T-cell (primary cell): ENCODE measurements at places on chromosomes 6 and 20. TPM values are rescaled to one million over a fixed set of nuclear protein-coding genes. Genes with fewer than 3 reads are reported as not detected.

GRCh38 chr6:145882121-145882531 is 67.5 kb upstream of the FBXO30 start:
- no peaks in the 10 kb centered on the region for H3K36me3 ChIP-seq
- no peak overlapping the region for H3K4me3 ChIP-seq
- no peak for DNase-seq
- no peaks in the 10 kb centered on the region for H3K4me1 ChIP-seq
- H3K27me3 ChIP-seq: no peaks in the 10 kb centered on the region

DNA sequence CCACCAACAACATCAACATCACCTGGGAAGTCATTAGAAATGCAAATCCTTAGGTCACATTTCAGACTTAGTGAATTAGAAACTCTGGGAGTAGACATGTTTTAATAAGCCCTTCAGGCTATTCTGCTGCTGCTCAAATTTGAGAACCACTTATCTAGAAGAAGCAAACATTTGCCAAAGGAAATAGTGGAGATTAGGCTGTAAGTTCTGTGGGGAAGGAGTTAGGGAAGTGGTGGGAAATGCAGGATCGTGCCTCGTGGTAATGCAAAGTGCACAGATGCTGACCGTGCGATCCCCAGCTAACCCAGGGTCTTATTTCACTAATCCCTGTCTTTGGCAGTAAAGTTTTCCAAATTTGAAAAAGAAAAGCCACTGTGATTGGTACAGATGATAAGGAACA is 328.5 kb downstream of the EPM2A start:
- H3K4me1 ChIP-seq: no peaks in the 10 kb centered on the region
- no peak overlapping the region for H3K4me3 ChIP-seq
- H3K27me3 ChIP-seq: no peaks in the 10 kb centered on the region
- no peak for DNase-seq
- no peak overlapping the region for H3K27ac ChIP-seq
- H3K36me3 ChIP-seq: no peaks in the 10 kb centered on the region

The ADGB gene
- not detected for total RNA-seq

DNA sequence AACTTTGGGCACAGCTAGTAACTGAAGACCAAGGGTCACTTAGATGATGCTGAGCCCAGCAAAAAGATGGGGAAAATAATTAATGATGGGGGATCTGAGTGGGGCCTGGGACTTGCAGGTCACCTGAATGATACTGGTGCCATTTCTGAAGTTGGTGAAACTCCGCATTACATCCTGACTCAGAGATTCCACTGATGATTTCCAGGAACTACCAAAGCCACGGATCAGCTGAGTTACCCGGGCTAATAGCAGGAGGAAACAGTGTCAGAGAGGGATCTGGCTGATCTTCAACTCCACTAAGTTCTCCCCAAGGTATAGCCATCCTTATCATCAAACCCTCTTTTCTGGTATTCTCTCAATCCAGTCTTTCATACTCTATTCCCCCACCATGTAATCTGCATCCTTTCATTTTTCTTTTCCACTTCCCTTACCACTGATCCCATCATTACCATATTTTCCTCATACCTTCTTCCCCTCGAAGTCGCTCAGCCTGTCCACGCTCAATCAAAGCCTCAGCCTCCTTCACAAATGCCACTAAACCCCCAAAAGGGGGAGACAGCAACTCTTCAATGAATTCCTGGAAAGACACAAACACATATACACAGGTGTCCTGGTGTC is 20.2 kb downstream of the VPS52 start:
- H3K4me1 ChIP-seq: peaks cover 31% of the 10 kb centered on the region
- H3K4me3 ChIP-seq: no peak overlapping the region
- H3K36me3 ChIP-seq: peaks cover 19% of the 10 kb centered on the region
- no peak overlapping the region for H3K27ac ChIP-seq

DNA sequence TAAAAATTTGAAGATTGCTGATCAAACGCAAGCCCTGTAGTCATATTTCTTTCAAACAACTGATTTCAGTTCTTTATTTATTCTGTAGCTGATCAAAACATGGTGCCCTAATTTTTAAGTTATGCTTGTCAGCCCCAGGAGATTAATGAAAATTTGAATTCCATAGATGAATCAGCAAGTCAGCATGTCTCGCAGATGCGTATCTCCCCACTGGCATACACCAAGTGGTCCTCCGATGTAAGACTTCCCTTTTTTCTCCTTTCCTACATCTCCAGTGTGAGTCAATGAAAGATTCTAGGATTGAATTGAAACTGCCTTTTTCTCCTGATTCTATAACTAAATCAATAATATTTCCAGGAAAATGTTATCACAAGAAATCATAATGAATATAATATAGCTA is 539.6 kb upstream of the NOX3 start:
- no peak overlapping the region for H3K4me3 ChIP-seq
- no peaks in the 10 kb centered on the region for H3K4me1 ChIP-seq
- no peak overlapping the region for H3K27ac ChIP-seq
- no peak for DNase-seq

DNA sequence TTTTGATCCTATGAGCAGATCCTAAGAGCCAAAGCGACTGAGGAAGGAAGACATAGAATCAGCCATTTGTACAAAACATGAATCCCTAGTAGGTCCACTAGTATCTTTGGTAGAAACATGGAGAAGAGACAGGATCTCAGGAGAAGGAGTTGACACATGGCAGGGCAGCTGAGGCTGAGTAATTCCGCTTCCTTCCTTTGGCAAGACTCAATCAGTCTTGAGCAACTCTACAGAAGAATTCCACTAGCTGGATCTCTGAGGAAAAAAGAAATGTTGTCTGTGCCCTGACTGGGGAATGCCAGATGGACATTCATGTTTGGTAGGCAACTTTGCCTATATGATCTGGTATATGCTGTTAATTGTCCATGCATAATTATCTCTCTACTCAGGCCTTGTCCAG is 35.3 kb downstream of the ESR1 start:
- no peak for DNase-seq
- H3K4me3 ChIP-seq: no peak overlapping the region
- no peaks in the 10 kb centered on the region for H3K4me1 ChIP-seq
- H3K27me3 ChIP-seq: no peaks in the 10 kb centered on the region

DNA sequence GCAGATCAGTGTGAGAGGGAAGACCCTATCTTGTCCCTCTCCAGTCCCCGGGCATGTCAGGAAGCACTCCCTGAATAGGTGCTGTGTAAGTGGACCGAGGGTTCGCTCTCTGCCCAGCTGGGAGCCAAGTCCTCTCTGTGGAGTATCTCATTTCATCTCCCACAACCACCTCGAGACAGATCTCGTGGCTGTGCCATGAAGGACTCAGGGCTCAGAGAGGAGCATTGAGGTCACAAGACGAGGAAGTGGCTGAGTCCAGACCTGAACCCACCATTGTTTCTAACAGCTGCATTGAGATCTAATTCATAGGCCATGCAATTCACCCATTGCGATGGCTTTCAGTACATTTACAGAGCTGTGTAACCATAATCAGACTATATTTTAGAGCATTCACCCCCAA is 34.7 kb upstream of the STX16 start:
- no peaks in the 10 kb centered on the region for H3K27me3 ChIP-seq
- H3K36me3 ChIP-seq: no peaks in the 10 kb centered on the region
- no peaks in the 10 kb centered on the region for H3K4me1 ChIP-seq
- H3K27ac ChIP-seq: no peak overlapping the region
- DNase-seq: no peak
- no peak overlapping the region for H3K4me3 ChIP-seq

DNA sequence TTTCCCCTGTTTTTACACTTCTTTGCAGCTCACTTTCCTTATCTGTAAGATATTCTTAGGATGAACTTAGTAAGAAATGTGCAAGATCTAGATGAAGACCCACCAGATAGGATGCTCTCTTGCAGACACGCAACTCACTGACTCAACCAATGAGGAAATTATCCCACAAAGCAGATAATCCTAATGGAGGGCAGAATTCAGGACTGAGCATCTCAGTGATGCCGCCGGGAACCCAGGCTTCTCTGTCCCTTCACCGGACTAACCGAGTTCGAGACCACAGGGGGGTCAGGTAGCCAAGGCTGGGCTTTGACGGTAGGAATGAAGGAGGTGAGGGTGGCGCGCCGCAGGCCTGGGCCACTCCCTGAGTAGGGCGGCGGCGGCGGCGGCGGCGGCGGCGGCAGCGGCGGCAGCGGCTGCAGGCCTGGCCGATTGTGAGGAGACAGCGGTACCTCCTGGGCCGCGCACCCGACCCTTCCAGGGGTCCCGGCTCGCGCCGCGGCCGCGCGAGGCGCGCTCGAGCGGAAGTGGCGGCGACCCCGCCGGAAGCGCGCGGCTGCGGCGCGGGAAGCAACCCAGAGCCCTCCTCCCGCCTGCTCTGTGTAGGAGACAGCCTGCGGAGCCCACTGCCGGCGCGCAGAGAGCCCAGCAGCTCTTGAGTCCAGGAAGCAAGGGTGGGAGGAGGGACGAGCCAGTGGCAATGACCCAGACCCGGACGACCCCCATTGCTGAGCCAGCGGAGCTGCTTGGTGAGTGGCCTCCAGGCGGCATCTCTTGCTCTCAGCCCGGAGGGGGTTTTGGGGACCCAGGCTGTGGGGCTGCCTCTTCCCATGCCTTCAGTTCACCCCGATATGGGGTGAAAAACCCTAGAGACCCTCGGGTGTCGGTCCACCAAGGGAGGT is at the start of gene KHDC1:
Gene KHDC1 (minus strand): TSS at position 526 of the 899 bp plus-strand sequence. CDS start 20,679 bp downstream, outside the sequence.
- H3K4me3 ChIP-seq: peak within 1 kb of the TSS; percentile 83
- no peaks in the 10 kb centered on the region for H3K36me3 ChIP-seq
- DNase-seq: peak; percentile 52
- H3K4me1 ChIP-seq: peaks cover 14% of the 10 kb centered on the region

DNA sequence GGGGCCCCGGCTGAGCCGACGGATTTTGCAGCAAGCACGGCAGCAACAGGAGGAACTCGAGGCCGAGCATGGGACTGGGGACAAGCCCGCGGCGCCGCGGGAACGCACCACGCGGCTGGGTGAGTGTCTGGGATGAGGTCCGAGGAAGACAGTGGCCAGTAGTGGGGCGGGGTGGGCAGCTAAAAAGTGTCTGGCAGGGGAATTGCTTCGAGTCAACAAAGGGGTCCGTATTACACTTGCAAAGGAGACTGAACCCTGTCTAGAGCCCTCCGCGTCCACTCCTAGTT is 356 bp downstream of the BYSL start:
- DNase-seq: no peak
- peak overlapping the region; percentile 91 for H3K27ac ChIP-seq
- H3K36me3 ChIP-seq: no peaks in the 10 kb centered on the region
- no peaks in the 10 kb centered on the region for H3K27me3 ChIP-seq
- peak overlapping the region; percentile 99 for H3K4me3 ChIP-seq
- peaks cover 51% of the 10 kb centered on the region for H3K4me1 ChIP-seq

The CLPSL1 gene
- not detected for total RNA-seq

DNA sequence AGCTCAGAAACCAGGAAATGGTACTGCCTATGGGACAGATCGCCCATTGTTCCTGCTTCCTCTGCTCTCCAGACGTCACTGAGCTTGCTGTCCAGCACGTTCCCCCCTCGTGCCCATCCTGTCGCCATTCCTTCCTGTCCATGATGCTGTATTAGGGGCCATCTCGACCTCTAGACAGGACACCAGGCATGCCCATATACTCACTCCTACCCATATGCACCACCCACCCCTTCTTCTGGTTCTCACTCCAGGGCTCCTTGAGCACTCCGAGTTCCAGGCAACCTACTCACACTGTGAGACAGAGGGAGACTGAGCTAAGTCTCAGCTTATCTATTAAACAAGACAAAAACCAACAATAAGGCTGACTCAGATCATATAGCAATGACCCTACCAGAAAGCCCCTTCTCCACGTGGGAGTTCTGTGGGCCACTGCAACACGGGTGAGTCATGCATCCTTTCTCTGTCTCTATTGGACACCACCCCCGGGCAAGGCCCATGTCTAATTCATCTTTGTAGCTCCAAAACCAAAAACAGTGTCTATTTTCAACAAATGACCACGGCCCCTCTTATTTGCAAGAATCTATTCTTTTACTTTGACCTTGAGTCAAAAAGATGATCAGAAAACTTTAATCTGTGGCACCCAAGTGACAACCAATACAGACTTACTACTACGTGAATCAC is 65.7 kb downstream of the PSMG4 start:
- H3K27me3 ChIP-seq: no peaks in the 10 kb centered on the region
- no peaks in the 10 kb centered on the region for H3K4me1 ChIP-seq
- H3K4me3 ChIP-seq: no peak overlapping the region
- no peak overlapping the region for H3K27ac ChIP-seq

The BPI gene
- total RNA-seq: not detected

DNA sequence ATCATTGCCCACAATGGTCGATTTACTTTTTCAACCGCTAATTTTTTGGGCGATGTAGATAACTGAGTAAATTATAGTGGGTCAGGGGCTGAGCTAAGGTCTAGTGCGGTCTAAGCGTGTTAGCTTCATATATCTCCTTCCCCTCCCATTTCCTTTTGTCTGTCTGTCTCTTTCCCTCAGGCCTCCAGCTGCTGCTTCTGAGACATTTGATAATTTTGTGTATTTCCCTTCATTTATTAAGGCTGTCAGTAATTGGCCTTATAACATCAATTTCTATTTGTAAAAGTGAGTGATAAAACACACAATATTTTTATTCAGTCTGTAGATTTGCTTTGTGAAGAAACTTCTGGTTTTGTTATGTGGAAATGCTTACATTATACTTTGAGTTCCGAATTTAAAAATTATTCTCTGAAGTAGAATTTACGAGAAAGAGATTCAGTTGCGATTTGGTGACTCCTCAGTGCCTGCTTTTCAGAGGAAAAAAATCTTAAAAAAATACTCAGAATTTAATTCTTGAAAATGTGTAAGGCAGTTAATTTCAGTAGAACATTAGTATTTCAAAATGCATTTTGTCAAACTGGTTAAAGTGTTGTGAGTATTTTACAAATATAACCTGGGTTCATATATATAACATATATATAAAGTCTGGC is 1.4 kb downstream of the TMEM170B start:
- H3K4me3 ChIP-seq: peak overlapping the region; percentile 74
- H3K27ac ChIP-seq: no peak overlapping the region
- H3K4me1 ChIP-seq: peaks cover 13% of the 10 kb centered on the region
- H3K27me3 ChIP-seq: no peaks in the 10 kb centered on the region

The MEI4 gene
- not detected for total RNA-seq

DNA sequence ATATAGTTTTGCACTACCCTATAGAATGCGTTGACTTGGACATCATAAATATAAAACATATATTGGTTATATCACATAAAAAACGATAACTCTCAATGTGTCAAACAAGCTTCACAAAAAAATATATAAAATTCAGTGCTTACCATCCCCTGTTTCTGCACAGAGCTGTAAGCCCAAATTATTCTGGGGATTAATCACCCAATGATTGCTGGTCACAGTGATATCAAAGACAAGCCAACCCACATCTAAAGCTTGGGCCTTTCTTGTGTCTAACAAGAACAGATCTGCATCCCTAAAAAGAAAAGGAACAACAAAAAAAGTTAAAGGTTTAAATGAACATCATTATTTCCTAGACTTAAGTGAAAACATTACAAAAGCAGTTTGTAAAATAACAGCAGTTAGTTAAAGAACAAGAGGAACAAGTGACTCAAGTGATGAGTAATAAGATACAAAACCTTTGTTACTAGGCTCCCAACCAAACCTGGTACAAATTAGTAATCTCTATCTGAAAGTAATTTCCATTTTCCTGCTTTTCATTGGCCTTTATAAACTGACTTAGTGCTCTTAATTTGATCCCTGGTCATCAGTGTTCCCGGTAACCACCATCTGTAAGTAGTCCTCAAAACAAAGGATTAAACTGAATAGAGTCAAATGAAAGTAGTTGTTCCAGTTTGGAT is 81.1 kb downstream of the BMP5 start:
- H3K4me3 ChIP-seq: no peak overlapping the region
- no peaks in the 10 kb centered on the region for H3K4me1 ChIP-seq
- no peaks in the 10 kb centered on the region for H3K27me3 ChIP-seq
- no peak overlapping the region for H3K27ac ChIP-seq

GRCh38 chr6:169251371-169251802 is 2.3 kb downstream of the THBS2 start:
- no peaks in the 10 kb centered on the region for H3K36me3 ChIP-seq
- no peaks in the 10 kb centered on the region for H3K4me1 ChIP-seq
- DNase-seq: no peak
- no peak overlapping the region for H3K27ac ChIP-seq
